Activated naive CD8-positive, alpha-beta T cell treated with anti-CD3 and anti-CD28 coated beads, Interleukin-2, amount 50 U/mL, for 16 hours (primary cell): ENCODE measurements at places on chromosomes 7 and 10.

DNA sequence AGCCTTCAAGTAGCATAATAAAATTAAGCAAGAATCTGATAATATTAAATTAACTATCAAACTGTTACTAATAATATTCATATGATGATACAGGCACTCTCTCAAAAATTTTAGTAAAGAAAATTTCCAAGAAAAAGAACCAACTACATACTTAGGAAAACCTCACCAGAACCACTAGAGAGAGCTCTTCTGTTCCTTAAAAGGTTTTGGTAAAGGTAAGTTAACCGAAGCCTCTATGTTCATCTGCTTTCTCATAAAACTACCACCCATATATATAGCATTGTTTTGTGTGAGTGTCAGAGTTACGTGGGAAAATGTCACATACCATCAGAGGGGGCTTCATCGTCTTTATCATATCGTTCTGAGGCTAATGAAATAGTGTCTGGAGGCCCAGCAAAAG lies 20.7 kb downstream of the SKAP2 start:
- no peak for DNase-seq

DNA sequence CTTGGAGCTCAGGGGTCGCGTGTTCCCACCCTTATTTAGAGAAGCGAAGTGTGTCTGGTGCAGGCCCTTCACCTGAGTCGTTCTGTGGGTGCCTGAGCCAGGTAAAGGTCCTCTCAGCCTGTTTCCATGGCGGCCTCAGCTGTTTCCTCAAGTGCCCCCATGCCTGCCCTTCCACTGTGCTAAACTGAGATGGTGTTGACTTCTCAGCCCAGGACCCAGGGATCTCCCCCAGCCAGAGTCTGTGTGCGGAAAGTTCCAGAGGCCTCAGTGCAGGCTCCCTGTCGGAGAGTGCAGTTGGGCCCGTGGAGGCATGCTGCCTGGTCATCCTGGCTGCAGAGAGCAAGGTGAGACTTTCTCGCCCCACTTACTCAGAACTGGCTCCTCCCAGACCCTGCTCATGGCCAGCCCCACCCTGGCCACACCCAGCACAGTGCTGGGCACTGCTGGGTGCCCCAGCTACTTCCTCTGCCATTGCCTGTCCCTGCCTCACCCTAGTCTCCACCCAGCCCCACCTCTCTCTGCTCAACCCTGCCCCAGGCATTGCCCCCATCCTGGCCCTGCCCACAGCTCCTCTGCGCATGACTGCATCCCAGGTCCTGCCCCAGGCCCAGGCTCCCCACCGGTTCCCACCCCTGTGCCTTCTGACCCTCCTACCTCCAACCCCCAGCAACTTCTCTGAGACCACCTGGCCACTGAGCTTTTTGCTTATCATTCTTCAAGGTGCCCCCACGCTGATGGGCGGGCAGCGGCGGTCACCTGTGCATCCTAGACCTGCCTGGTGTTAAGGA lies 20.3 kb downstream of the NACAD start:
- no peak for DNase-seq

- DNase-seq = no peak
Measured at GRCh38 chr7:22190736-22191135, 166.2 kb downstream of the RAPGEF5 start.

DNA sequence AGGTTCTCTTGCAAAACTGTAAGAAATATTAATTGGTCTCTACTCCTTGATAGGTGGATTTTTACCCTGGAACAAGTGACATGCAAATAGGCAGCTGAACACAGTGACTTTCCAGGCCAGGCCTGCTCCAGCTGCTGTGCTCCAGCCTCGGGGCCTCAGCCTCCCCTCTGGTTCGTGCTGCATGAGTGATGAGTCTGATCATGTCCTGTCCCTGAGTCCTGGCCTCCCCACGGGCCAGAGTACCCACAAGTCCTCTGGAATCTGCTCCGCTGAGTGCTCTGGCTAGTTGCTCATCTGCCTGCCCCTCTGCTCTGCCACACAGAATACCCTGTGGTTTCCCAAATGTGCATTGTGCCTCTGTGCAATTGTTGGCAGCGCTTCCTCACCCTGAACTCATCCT lies 80.1 kb upstream of the PDZD8 start:
- no peak for DNase-seq

DNA sequence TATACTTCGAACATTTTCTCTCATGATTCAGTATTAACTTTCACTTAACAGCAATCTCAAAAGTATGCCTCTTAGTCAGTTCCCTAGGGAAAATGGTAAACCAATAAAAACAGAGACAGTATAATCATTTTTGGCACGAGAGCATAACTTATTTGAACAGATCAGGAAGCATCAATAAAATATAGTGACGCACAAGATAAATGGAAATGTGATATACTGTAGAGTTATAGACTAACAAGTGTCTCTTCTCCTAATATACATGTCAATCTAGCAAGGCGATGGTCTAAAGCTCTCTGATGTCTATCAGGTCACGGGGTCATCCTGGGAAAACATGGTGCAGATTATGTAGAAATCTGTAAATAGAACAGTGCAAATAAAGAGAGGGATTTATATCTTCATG lies 131.6 kb downstream of the HGF start:
- DNase-seq = no peak

DNA sequence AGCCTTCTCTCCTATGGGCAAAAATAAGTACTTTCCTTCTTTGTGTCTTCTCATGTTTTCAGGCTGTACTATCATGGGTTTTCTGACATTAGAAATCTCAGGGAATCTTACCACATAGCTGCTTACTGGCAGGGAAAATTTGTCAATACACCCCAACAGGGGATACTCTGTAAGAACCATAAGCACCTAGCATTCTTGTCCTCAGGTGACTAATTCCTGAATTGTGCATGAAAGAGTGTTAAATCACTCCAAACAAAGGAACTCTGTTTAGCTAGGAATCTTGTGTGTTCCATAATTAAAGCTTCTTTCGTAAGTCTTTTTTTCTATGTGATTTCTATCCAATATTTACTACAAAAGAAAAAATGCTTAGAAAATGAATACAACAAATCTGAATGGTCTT lies 206.7 kb upstream of the POT1 start:
- no peak for DNase-seq

DNA sequence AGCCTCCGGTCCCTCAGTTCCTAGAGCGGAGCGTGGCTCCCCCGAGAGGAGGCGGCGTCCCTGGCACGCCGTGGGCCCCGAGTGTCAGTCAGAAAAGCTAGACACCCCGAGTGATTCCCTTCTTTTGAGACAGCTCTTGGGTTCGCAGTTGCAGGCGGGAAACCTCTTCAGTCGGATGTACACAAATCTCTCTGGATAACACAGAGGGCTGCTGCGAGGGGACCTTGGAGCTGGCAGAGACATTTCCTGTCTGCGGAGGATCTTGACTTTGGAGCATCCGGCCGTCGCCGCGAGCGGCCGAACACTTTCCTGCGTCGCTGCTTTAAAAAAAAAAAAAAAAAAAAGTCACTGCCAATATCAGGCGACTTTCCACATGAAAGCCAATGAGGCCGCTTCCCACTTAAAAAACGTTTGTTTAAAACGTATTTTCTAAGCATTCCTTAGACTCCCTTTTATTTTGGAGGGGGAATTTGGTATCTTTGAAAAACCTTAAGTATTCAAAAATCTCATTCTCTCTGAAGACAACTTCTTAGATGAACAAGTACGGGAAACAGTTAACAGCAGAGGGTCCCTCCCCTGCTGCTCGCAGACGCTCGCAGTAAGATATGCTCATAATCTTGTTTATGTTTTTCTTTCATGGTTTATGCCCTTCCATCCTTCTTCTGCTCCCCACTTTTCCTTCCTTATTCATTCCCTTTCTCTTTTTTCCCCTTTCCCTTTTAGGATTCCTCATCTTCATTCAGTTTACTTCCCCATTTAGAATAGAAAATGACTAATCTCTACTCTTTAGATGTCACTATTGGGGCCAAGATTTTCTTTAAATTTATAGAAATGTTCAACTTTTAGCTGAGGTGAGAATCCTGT lies 10.0 kb downstream of the HHEX start:
- DNase-seq = no peak

GRCh38 chr7:125061776-125062397 lies 132.3 kb upstream of the POT1 start:
- DNase-seq = no peak

- no peak for DNase-seq
Measured at GRCh38 chr10:96612055-96612830, 25.4 kb upstream of the TM9SF3 start.

DNA sequence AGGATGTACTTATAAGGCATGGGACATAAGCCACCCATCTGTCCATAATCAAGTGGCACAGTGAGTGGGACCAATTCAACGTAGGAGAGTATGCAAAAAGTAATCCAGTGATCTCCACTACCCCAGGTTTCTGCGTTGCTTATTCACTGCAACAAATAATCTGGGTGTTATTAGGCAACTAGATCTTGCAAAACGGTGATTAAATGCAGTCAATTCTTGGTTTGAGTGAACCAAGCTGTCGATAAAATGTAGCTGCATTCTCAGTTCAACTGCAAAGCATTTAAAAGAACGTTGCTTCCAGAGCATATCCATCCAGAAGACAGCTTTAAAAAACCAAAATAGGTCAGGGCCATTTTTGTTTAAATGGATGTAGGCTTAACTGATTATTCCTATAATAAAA lies 5.0 kb downstream of the LSMEM1 start:
- no peak for DNase-seq

GRCh38 chr7:138292951-138293350 lies 167.1 kb upstream of the TRIM24 start:
- DNase-seq = no peak

DNA sequence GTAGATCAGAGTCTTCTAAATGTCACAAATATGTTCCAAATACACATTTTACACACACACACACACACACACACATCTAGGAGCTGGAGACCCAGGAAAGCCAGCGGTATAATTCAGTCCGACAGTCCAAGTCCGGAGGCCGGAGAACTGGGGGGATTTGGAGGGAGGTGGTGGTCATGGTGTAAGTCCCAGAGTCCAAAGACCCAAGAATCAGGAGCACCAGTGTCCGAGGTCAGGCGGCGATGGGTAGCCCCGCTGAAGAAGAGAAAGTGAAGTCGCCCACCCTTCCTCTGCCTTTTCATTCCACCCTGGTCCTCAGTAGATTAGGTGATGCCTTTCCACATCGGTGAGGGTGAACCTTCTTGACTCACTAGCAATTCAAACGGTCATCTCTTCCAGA lies 154.8 kb downstream of the CAMK1D start:
- no peak for DNase-seq

- DNase-seq = no peak
Measured at GRCh38 chr7:41096917-41097316, 606.0 kb downstream of the INHBA start.

DNA sequence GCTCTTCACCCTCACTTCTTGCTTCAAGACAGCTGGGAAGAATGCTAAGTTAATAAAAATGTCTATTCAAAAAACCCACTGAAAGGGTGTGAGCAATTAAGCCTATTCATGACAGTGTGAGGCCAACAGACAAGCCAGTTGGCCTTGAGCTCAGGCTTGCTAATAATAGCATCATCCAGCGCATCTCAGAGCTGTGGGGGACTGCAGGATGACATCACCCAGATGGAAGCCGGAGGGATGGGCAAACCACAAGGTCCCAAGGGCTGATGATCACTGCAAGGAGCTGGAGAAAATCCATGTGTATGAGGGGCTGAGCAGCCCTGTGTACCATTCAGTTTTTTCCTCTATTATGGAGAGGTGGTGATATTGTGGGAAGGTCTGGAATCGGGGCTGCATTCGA lies 770.4 kb downstream of the TNS3 start:
- no peak for DNase-seq

- DNase-seq = no peak
Measured at GRCh38 chr7:48551652-48552051, 372.7 kb upstream of the CDC14C start.

DNA sequence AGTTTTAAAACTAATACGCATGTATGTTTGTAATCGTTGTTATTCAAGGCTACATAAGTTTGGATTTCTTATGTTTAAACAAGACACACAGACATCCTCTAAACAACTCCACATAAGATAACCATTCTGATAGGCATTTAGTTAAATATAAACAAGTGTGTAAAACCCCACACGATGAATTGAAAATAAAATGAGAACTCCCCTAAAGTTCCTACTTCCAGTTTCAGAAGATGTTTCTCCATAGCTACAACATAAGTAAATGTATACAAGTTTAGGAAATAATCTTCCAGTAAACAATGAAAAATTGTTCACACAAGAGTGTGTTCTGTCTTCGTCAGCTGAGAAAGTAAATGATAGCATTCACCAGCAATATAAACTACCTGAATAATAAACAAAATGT lies 246.8 kb downstream of the RNLS start:
- DNase-seq = no peak

DNA sequence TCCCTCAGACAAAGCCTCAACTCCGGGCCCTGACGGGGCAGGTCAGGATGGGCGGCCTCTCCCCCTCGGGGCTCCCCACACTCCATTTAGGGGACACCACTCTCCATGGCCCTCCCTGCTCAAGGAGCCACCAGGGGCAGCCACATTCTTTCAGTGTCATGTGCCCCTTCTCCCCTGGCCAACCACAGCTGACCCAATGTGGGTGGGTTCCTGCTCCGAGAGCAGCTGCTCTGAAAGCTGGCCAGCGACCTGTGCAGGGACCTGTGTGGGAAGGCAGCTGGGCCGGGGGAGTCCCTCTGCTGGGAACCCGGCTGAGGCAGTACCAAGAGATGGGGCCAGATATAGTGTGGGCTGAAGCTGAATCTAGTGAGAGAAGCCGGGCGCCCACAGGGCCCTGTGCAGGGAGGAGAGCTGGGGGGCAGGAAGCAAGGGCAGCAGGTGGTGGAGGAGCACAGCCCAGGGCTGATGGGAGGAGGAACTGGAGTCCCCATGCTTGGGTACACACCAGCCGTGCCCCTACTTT lies 40.6 kb upstream of the NPFFR1 start:
- DNase-seq = no peak

GRCh38 chr7:10708447-10708846 lies 265.2 kb upstream of the PHF14 start:
- DNase-seq = no peak

DNA sequence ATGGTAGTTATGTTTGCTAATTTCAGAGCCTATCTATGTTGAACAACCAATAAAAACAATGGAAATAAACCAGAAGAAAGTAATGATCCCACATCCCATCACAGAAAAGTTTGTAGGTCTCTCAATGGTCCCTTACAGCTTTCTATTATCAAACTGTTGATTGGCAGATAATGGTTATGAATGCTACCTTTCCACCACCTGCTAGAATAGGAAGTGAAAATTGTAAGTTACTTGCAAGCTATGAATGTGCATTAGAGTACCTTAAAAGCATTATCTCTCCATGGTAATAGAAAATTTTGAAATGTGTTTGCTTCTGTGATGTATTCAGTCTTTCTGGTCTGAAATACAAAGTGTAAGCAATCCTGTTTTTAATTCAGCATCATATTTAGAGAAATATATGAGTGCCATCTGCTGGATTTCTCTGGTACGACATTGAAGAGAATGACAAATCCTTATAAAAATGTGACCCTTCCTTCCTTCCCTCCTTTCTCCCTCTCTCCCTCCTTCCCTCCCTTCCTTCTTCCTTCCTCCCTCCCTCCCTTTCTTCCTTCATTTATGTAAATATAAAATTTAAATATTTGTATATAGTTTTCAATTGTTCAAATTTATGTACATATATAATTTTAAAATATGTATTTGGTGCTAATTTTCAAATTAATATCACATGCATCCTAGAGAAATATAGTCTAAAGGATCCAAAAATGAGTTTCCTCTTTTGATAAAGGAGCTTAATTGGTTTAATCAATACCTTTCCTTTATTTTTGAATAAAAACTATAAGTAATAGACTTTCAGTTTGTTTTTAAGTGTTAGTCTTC lies 41.4 kb upstream of the PNLIPRP3 start:
- DNase-seq = no peak

GRCh38 chr10:132518572-132519381 lies 18.8 kb upstream of the INPP5A start:
- no peak for DNase-seq
